ENCODE measurements at places on chromosomes 4 and X.

DNA sequence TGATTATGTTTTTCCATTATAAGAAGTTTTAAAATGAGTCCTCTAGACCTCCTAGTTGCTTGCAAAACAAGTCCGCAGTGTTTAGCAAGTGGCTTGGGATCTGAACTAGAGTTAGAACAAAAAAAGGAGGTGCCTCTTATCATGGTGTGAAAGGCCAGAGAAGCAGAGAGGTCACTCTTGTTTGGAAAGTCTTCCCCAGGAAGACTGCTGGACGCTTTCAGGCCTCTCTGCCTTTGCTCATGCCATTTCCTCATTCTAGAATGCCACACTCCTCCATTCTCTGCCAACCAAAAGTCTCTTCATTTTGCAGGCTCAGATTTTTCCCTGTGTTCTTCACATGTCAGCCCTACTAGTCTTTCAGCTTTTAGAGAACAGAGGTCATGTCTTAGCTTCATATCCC lies 14.9 kb downstream of the PARM1 start:
- DNase-seq = no peak

GRCh38 chr4:69124941-69125340 lies 28.7 kb downstream of the UGT2B7 start:
- no peak for DNase-seq

DNA sequence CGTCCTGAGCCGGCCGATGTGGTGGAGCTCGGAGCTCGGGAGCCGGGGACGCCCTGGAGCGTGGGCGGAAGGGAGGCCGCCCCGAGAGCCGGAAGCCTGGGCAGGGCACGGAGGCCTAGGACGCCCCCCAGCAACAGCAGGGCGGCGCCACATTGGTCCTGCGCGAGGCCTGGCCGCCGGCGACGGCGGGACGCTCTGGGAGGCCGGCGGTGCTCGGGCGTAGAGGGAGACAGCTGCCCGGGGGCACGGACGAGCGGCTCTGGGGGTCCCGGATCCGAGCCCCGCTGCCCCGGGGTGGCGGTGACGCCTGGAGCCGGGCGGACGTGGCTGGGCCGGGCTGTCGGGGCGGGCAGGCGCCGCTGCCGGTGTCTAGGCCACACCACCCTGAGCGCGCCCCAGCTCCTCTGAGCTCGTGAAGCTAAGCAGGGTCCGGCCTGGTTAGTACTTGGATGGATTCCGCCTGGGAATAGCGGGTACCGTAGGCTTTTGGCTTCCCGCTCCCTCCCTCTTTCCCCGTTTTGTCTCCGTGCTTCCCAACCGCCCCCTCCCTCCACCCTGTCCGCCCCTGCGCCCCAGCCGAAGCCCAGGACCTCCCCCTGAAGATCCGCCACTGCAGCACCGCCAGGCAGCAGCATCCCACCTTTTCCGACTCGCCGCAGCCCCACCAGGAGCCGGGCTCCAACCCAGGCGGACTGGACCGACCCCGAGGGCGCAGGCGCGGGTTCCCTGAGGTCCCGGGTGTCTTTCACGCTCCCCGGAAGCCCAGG lies 12.1 kb downstream of the FRG2 start:
- no peak for DNase-seq

DNA sequence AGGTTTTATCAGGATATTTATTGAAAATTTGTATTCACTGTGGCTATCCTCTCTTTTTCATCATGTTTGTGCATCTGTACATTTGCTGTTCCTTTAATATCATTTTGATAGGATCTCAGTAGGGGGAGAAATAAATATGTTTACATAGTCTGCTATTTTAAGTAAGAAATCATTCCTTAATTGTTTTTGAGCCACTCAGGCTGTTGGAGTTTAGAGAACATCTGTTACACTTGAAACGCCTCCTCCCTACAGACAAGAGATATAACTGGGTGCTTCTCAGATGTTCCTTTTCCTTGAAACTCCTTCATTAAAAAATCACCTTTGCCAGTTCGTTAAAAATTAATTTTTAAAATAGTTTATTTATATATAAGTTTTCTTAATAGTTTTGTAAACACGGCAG lies 59.4 kb downstream of the QRFPR start:
- DNase-seq = no peak

DNA sequence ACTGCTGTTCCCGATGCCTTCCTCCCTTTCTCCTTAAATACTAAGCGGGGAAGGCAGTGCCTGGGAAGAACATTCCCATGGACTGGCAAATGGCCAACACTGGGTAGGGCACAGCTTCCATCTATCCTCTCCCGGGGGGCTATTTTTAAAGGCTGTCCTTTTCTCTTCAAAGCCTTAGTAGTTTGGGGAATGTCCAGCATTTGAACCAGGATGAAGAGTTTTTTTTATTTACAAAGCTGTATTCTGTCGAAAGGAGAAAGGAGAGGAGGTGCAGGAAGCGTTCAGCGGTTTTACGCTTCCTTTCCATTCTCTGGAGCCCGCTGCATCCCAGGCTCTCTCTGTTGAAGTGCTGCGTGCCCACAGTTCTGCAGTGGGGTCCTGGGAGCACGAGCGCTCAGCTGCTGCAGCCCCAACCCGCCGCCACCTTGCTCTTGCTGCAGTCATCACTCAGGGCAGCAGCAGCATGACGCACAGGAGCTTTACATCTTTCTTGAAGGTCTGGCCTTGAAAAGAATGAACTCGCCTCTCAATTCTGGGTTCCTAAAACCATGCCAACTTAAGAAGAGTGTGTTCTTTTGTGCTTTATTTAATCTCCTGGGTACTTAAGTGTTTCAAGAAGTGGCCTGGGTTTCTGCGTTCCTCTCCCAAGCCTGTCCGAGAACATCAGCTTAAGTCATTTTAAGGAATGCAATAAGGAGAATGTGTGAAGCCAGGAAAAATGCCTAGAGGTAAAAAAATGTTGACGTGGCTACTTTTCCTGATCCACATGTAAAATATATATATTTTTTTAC lies 427.2 kb downstream of the MAPK10 start:
- no peak for DNase-seq

DNA sequence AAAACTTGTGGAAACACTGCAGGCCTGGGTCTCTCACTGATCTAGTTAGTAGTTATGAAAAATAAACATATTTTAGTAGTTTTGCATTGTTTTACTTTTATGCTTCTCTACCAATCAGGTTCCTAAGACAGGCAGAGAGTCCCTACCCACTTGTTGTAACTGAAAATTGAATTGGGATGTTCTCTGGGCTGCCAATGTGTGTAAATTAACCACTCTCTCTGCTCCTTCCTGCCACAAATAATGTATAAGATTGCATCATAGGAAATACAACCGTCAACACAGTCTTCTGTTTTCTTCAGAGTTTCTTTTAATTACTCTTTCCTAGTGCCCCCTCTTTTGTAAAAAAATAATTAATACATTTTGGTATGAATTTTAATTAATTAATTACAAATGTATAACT lies 677.3 kb downstream of the FSTL5 start:
- DNase-seq = no peak

DNA sequence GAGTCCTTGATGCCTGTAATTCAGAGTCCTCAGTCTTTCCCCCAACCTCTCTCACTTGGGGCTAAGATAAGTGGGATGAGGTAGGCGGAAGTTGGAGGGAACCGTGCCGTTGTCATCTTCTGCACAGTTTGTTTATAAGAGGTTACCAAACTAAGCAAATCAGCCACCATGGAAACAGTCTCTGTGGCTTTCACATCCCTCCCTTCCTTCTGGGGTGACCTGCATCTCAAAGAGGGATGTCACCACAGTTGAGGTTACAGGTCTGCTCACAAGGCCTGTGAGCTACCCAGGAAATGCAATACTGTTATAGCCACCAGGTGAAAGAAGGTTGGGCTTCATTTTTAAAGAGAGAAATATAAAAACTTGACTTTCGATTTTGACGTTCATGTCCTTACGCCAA lies 26.3 kb downstream of the RTL5 start:
- peak; percentile 26 for DNase-seq

DNA sequence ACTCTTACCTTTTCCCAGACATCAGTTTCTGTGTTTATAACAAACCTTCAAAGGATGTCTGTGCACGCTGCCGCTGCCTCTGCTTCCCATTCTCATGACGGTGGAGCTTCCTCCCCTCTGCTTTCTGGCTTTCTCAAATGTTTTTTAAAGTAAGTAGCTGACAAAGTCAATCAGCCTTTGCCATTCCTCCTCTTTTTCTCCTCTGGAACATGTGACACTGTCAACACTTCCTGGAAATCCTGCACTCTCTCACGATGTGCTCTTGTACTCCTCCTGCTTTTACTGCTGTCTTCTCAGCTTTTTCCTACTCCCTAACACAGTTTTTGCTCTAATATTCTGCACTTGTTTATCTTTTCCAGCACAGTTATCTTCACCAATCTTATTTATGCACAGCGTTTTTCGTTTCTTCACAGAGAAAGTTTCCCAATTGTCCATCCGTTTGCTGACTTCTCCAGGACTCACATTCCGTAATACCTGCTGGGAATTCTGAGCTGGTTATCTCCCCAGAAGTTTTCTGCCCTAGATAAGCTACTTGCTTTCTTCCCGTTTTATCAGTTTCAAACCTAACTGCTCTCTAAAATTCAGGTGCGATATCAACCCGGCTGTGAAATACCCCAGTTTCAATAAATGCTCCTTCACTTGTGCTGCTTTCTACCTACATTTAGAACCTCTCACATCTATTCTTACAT lies 465.6 kb upstream of the AGA start:
- DNase-seq = no peak

DNA sequence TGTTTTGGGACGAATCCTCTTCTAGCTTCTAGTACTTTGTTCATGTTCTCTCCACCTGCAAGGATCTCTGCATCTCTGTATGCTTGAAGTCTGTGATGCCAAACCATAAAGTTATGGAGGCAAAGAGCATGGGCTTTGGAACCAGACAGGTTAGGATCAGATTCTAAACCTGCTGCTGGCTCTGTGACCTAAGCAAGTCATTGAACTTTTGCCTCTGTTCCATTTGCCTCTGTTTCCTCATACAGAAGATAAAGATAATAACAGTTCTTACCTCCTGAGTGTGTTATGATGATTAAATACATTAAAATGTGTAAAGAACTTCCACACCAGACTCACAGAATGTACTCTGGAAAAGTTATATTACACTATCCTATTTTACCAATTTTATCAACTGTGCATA lies 41.5 kb upstream of the RELL1 start:
- DNase-seq = no peak

DNA sequence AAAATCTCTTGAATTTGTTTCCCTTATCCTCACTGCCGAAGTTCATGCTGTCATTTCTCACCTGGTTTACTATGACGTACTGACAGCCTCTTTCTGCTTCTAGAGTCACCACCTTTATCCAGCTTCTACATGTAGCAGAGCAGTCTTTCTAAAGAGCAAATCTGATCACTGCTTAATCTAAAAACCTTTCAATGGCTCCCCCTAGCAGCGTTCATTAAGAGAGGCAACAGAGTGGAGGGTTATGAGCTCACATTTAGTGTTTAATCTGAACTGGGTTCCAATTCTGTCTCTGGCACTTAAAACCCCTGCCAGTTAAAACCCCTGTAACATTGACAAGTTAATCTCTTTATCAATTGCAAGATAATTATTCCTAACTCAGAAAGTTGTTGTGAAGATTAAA lies 4.4 kb downstream of the RBPJ start:
- DNase-seq = no peak

DNA sequence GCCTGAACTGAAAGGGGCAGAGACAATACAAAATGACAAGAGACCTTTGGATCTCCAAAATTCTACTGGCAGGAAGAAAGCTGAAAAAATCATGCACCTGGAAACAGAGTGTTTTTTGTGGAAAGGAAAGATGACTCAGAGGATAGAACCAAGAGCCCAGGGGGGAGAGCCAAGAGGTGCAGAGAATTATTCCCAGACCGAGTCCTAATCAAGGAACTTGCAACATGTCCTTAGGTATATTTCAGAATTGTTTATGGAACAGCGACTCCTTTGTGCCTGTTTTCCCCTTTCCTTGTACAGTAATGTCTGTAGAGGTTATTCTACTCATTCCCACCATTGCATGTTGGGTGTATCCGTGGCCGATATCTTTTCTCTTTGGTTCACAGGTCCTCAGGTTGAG lies 71.7 kb downstream of the YIPF6 start:
- DNase-seq = no peak

DNA sequence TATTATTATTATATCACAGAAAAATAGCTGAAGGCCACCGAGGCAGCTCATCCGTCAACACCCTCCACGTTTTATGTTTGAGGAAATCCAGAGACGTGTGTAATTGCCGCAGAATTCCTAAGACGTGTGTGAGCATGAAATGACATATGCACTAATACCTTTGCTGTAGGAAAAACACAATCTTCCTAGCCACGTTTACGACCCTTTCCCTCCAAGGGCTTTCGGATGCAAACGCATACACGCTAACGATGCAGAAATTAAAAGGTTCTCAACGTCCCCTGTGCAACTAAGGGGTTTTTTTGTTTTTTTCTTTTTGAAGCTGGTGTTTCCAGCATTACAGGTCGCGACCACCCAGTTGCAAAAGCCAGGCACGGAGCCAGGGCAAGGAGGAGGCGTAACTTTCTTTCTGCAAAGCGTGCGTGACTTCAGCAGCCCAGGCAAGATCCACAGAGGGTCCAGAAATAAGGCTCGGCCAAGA lies 33.8 kb downstream of the CRLF2 start:
- no peak for DNase-seq

- no peak for DNase-seq
These were observed 166.4 kb downstream of the TSPAN5 start for GRCh38 chr4:98491899-98492559.

DNA sequence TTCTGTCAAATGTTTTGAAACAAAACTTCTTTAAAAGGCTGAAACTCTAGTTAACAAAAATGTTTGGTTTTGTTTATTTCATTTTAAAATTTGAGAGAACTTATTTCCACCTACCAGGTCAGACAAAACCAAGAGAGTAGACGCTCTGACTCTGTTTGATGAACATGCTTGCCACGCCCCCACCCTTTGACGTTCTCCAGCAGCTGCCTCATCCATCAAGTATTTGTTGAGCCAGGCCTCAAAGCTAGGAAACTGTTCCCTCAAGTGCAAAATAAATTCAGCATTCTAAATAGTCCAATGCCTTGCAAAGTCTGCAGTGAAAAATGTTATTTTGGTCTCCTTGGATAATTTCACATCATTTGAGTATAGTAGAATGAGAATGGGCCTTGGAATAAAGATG lies 121.6 kb downstream of the GUCY2F start:
- DNase-seq = no peak

DNA sequence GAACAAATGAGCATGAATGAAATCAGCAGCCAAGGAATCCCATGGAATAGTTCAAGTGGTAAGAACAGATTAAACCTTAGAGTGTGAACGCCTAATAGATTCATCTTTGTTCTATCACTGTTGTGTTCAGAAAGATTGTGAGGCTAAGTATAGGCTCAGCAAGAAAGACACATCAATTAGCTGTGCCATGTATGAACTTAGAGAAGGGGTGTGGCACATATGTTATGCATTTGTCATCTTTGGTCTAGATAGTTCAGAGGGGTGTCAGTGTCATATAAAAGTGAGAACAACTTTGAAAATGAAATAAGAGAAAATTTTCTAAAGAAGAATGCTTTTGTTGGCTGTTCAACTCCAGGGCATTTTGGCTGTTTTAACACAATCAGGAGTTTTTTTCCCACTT lies 9.4 kb downstream of the DAPP1 start:
- DNase-seq = no peak

DNA sequence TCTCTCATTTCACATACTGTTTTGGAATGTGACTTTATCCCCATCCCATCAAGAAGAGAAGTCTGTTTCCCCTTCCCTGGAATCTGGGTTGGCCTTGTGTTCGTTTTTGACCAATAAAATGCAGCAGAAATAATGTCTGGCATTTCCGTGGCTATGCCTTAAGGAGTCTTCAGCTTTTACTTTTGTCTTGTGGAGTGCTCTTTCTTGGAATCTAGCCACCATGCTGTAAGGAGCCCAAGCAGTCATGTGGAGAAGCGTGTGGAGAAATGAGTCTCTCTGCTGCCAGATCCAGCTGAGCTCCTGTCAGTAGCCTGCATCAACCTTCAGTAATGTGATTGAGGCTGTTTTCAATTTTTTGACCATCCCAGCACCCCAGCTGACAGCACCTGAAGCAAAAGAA lies 84.4 kb upstream of the ARMCX2 start:
- no peak for DNase-seq
